ENCODE measurements at places on chromosomes 1 and 21.

GRCh38 chr1:204830747-204831146 lies 39.9 kb upstream of the NFASC start:
- DNase-seq = peak; percentile 73

- peak; percentile 62 for DNase-seq
Measured at GRCh38 chr1:11693024-11693590, 1.6 kb downstream of the DRAXIN start.

GRCh38 chr1:24199291-24199900 lies 12.3 kb upstream of the IFNLR1 start:
- DNase-seq = peak; percentile 75

GRCh38 chr1:230686747-230687146 lies 27.2 kb downstream of the AGT start:
- DNase-seq = no peak

DNA sequence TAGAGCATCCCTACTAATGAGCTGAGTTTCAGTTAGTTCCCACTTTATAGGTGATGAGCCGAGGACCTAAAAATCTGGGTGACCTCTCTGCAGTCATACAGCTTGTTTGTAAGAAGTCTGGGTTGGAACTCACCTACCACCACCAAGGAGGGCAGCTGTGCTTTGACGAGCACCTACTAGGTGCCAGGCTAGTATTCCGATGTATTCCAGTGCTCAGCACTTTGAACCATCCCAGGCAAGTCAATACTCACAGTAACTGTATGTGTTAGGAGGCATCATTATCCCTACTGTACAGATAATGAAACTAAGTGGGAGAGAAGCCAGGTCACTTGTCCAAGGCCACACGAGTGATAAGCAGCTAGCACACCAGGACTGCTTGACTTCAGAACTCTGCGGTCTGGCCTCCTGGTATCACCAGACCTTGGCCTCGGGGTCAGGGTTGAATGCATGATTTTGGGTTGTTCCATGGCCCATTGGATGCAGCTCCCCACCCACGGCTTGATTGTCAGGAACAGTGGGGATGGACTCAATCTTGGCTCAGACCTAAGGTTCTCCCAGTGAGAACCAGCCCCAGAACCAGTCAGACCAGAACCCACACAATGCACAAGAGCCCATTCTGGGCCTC lies 20.7 kb downstream of the ECE1 start:
- DNase-seq = no peak

DNA sequence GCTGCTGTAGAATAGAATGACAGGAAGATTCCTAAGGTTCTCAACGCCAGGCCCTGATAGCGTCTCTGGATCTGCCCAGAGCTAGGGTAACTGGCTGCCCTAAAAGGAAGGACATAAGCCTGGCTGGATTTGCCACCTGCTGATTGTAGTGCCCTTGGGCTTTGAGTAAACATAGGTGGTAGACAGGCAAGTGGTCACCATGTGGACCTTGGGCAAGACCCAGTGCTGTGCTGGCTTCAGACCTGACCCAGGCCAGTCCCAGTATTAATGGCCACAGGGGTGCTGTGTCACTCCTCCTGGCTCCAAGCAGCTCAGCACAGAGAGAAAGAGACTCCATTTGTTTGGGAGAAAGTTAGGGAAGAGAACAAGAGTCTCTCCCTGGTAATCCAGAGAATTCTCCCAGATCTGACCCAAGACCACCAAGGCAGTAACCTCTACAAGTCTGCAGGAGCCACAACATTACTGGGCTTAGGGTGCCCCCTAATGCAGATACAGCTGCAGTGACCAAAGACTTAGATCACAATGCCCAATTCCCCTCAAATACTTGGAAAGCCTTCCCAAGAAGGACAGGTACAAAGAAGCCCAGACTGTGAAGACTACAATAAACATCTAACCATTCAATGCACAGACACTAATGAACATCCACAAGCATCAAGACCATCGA lies 44.5 kb downstream of the PHTF1 start:
- no peak for DNase-seq

GRCh38 chr1:185626344-185626743 lies 107.8 kb upstream of the HMCN1 start:
- DNase-seq = no peak

GRCh38 chr1:241918879-241919278 lies 38.7 kb upstream of the BECN2 start:
- peak; percentile 60 for DNase-seq

GRCh38 chr1:172089768-172090510 lies 248.6 kb downstream of the DNM3 start:
- DNase-seq = peak; percentile 75

DNA sequence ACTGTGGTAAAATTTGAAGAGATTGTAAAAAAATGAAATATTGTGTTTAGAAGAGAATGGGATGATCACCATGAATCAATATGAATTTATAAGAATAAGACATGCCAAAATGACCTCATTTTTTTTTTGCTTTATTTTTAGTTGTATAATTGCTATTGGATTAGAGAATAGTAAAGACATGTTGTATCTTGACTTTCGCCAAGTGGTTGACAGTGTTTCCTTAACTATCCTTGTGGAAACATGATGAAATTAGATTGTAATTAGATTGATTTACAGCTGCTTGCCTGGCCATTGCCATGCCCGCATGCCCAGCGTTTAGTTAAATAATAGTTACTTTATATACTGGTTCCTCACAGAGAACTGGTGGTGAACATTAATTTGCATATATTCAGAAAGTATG lies 154.9 kb downstream of the MAGI3 start:
- no peak for DNase-seq

DNA sequence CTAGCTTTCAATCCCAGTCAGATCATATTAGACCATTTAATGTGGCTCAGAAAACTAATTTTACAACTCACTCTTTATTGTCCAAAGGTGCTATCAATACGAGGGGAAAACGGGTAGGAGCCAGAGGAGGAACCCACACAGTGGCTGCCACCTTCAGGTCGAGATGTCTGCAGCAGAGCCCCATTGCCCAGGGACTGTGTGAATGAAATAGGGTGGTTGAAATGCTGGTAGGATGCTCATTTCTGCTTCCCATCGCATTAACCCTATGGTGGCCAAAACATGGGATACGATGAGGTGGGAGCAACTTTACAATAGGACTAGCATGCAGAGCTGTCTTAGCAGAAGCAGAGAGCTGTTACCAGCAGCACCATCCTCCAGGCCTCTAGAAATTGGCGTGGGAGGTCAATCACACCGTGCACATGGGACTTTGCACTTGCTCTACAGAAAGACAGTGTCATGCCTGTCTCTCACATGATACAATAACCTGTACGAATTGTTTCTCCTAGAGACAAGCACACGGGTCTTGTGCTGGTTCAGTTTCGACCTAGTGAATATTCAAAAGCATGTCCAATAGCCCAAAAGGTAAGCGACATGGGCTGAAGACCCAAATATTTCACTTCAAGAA lies 69.5 kb upstream of the DESI2 start:
- no peak for DNase-seq

- no peak for DNase-seq
Measured at GRCh38 chr1:187877220-187877619, 1048.5 kb downstream of the PLA2G4A start.

Measured in islet precursor cell (in vitro differentiated cells).